COR-L47 (cell line): ENCODE measurements at places on chromosomes 3 and 15.

DNA sequence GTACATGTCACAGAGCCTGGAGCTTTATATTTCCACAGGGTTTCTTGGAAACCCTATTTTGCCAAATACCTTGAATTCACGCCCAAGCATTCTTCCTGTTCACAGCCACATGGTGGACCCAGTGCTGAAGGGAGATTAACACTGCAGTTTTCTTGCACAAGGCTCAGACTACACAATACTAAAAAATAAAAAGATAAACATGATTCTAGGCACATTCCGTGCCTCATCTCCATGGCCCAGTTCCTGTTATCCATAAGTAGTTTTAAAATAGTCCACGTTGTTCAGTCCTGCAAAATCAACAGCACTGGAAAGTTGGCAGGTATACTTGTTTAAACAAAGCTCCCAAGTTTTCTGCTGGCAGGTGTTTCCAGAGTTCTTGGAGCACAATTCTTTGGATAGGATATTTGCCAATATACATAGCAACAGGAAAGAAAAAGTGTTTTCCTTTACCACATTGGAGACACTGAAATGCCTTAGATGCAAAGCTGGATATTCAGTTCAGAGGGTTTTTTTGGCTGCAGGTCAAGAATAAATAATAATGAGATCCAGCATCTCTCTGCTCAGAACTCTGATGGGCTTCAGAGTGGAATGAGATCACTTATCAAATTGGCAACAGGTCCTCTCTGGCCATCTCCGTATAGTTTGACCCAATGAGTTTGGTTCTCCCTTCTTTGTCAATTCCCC, 88.1 kb upstream of the TGFBR2 start:
- DNase-seq = peak; percentile 45

DNA sequence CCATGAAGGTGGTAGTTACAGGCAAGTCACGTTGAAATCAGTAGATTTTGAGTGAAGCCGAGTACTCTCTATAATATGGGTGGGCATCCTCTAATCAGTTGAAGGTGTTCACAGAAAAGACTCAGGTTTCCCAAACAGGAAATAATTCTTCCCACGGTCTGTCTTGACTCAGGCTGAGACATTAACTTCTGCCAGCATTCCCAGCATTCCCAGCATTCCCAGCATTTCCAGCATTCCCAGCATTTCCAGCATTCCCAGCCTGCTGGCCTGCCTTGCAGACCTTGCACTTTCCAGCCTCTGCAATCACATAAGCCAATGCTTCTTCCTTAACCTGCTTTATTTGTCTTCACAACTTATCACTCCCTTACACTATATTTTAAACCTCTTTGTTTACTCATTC, 542.3 kb upstream of the ROBO2 start:
- DNase-seq = no peak

DNA sequence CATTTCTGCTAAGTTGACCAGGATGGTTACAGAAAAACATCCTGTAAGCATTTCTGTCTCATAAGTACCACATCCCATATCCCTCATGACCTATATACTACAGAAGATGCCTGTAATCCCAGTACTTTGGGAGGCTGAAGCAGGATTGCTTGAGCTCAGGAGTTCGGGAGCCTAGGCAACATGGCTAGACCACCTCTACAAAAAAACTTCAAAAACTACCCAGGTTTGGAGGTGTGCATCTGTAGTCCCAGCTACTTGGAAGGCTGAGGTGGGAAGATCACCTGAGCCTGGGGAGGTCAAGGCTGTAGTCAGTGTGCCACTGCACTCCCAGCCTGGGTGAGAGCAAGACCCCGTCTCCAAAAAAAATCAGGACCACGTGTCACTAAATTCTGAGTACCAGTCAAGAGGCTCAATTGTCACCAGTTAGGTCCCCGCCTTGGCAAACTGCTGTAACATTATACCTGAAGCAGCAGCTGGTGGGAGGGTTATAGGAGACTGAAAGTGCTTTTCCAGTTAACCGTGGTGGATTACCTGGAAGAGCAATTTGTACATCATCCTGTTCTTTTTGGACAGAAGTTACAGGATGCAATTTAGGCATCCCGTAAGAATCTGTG, 6.2 kb downstream of the RPL32 start:
- no peak for DNase-seq

GRCh38 chr3:193884027-193884426, 251.9 kb upstream of the HES1 start:
- no peak for DNase-seq

DNA sequence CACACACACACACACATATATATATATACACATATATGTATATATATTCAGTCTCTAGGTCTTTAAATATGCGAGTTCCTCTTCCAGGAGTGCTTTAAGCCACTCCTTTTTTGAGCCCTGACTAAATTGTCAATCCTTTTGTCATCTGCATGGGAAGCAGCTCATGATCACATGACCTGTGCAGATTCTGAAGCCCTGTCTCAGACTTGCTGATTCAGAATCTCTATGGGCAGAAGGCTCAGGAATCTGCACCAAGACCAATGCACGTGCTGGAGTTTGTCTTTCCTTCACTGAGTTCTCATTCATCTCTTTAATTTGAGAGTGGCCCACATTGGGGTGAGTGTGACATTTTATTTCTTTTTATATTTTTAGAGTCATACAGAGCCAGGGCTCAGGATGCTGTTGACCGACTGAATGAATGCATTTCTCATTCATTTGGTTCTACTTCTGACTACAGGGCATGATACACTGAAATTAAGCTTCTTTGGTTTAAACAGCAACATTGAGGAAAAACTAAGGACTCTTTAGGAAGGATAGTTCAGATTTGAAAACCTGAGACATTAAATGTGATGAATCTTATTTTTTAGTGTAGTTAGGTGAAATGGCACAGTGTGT, 307.5 kb downstream of the EDEM1 start:
- no peak for DNase-seq
